Ascending aorta (tissue), 2 donors: ENCODE measurements at places on chromosomes 2 and 18.

DNA sequence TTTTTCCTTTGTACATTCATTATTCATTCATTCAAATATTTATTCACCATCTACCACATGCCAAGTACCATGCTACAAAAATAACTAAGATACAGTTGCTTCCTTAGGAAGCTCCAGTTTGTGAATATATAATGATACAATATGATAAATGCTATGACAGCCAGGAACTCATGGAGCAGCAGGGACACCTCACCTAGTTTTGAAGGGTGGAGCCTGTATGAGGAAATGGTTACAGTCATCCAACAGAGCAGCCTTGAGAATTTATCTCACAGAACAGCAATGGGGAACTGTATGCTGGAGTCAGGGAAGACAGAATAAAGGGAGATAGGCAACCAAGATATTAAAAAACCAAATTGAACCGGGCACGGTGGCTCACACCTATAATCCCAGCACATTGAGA, 124.0 kb downstream of the OSBPL1A start:
- DNase-seq = no peak
- no peaks in the 10 kb centered on the region for H3K4me1 ChIP-seq
- no peaks in the 10 kb centered on the region for H3K27me3 ChIP-seq
- no peak overlapping the region for H3K4me3 ChIP-seq
- H3K36me3 ChIP-seq = no peaks in the 10 kb centered on the region

- H3K36me3 ChIP-seq = no peaks in the 10 kb centered on the region
- no peak overlapping the region for H3K4me3 ChIP-seq
- no peak overlapping the region for H3K27ac ChIP-seq
- DNase-seq = no peak
- H3K4me1 ChIP-seq = no peaks in the 10 kb centered on the region
These were observed 242.0 kb upstream of the LYPD1 start for GRCh38 chr2:132911726-132912724.

GRCh38 chr18:48488388-48488850, 50.4 kb upstream of the CTIF start:
- H3K4me3 ChIP-seq = no peak overlapping the region
- H3K27ac ChIP-seq = no peak overlapping the region
- peak; percentile 91 for DNase-seq
- no peaks in the 10 kb centered on the region for H3K27me3 ChIP-seq

DNA sequence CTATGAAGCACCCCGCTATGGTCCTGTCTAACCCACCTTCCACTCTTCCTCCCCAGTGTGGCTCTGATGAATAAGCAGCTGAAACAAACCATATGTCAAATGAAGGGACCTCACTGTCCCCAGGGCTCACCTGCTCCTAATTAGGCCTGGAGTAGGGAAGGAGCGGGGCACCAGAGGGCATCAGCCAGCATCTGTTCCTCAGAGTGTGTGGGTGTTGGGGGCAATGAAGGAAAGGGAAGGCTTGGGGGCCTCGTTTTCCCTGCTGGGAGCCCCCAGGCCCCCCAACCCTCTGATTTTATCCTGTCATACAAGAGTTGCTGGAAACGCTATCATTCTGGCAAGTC, 274.7 kb downstream of the HAUS1 start:
- no peak for DNase-seq
- H3K36me3 ChIP-seq = no peaks in the 10 kb centered on the region
- H3K27ac ChIP-seq = no peak overlapping the region
- no peaks in the 10 kb centered on the region for H3K27me3 ChIP-seq
- H3K4me1 ChIP-seq = no peaks in the 10 kb centered on the region

DNA sequence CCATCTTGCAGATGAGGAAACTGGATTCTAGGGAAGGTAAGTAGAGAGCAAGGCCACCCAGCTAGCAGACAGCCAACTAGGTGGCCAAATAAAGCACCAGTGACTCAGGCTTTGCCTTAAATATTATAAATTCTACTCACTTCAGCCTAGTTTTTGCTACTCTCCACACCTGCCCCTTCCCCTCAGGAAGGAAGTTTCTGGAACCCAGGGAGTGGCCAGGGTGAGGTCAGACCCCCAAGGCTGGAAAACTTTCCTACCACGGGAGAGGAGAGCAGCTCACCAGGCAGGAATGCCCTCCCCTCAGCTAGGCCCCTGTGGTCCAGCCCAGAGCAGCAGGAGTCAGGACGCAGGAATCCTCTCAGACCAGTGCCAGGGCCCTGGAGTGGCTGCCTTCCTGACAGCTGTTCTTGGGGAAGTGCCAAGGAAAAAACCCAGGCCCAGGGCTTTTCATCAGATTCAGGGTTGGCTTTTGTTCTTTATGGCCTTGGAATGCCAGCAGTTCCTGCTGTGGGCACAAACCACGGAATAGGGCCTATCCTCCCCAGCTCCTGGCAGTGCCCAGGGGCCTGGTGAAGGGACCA, 5.1 kb upstream of the PAX8 start:
- no peaks in the 10 kb centered on the region for H3K36me3 ChIP-seq
- no peak overlapping the region for H3K4me3 ChIP-seq
- peaks cover 9% of the 10 kb centered on the region for H3K4me1 ChIP-seq
- H3K27ac ChIP-seq = peak overlapping the region; percentile 84

GRCh38 chr2:32369222-32369621, 12.4 kb downstream of the BIRC6 start:
- peaks cover 4% of the 10 kb centered on the region for H3K36me3 ChIP-seq
- DNase-seq = no peak
- peaks cover 2% of the 10 kb centered on the region for H3K4me1 ChIP-seq
- H3K27me3 ChIP-seq = no peaks in the 10 kb centered on the region
- H3K27ac ChIP-seq = no peak overlapping the region
- H3K4me3 ChIP-seq = no peak overlapping the region

DNA sequence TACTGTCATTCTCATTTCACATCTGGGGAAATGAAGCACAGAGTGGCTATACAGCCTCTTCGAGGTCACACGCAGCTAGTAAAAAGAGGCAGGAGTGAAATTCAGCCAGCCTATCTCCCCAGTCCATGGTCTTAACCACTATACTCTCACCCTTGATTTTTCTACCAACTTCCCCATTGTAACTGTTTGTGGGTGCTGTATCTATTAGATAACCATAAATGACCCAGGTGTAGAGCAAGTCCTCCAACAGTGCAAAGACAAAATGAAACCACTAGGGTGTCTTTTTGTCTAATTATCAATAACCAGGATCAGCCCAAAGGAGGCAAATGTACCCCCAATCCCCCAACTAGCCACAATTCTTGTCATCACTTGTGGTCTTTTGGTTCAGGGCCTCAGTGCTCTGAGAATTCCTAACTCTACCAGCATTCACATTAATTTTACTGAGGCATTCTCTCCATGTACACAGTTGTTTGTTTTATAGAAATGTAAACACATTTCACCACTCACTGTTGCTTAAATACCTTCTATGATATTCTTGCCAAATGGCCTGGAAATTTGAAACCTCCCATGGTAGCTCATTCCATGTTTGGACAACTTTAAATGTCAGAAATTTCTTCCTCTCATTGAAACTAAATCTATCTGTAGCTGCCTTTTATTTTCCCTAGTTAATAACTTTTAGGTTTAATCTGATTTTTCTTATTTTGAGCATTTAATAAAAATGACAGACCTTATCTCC, 58.7 kb downstream of the SLC40A1 start:
- no peaks in the 10 kb centered on the region for H3K27me3 ChIP-seq
- H3K36me3 ChIP-seq = no peaks in the 10 kb centered on the region
- no peak for DNase-seq

GRCh38 chr2:196538189-196538588, 101.3 kb upstream of the CCDC150 start:
- no peak overlapping the region for H3K4me3 ChIP-seq
- DNase-seq = no peak
- no peaks in the 10 kb centered on the region for H3K36me3 ChIP-seq
- H3K27me3 ChIP-seq = no peaks in the 10 kb centered on the region
- H3K4me1 ChIP-seq = no peaks in the 10 kb centered on the region

DNA sequence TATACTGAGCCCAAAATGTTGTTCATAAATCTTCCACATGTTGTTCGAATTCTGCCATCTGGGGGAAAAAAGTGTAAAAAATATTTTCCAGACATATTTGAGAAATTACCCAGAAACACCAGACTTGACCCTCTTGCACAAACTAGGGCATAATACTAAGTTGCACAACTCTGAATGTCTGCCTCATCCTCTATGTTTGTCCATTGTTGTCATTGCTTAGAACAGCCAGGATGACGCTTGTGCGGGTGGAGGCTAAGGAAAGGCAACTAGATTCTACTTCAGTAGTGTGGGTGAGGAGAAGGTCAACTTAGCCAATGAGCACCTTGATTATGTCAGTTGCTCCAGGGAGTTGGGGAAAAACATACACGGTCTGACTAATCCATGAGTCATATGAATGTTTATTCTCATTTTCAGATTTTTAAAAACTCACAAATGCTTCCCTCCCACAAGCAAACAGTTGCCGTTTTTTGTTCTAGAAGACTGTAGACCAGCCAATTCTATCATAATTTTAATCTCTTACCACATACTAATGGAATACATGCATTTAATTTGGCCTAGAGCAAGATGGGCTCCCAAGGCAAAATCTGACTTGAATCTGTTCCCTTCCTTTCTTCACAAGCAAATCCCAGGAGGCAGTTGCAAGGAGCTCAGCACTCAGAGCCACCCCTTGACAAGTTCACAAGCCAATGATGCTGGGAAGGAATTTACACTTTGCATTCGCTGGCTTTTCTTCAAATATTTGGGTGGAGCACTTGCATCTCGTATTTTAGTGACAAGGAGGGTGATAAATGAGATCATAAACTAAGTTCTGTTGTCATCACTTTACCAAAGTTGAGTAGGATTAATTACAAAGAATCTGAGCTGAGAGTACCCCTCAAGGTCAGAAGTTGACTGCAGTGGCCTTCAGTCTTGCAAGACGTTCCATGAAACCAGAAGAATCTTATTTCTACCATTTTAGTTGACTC, 163.2 kb upstream of the TWIST2 start:
- no peaks in the 10 kb centered on the region for H3K27me3 ChIP-seq
- no peaks in the 10 kb centered on the region for H3K36me3 ChIP-seq
- H3K4me1 ChIP-seq = peaks cover 11% of the 10 kb centered on the region
- H3K4me3 ChIP-seq = no peak overlapping the region
